Pulmonary artery endothelial cell (primary cell): ENCODE measurements at places on chromosomes 4 and X.

DNA sequence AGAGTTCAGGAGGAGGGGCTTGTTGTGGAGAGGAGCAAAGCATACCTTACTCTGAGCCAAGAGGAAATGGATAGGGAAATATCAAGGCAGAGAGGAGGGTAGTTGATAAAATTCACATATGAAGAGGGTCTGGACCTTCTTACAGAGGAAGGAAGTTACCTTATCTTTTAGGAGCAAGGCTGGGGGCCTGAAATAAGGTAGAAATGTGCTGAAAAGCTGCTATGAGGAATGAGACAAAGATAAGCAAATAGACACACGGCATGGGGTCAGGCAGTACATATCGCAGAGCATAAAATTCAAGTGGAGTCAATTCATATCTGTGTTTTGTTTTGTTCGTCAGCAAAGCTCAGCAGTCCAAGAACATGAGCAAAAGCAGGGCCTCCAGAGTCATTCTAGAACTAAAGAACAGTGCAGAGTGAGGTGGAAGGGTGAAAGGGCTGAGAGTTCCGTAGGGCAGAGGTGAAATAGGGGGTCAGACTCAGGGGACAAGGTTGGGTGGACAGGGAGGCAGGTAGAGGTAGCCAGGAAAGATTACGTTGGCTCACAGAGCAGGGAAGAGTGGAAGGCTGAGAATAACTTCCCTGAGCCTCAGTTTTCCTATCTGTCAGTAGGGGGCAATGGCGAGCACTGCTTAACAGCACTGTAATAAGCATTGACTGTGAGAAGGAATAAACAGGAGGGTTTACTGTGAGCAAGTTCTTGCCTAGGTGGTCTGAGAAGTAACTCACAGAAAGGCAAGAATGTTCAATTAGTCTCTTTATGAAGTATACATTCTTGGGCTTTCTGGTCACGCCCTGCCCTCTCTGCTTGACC, 9.2 kb downstream of the VSIG4 start:
- no peak for DNase-seq

DNA sequence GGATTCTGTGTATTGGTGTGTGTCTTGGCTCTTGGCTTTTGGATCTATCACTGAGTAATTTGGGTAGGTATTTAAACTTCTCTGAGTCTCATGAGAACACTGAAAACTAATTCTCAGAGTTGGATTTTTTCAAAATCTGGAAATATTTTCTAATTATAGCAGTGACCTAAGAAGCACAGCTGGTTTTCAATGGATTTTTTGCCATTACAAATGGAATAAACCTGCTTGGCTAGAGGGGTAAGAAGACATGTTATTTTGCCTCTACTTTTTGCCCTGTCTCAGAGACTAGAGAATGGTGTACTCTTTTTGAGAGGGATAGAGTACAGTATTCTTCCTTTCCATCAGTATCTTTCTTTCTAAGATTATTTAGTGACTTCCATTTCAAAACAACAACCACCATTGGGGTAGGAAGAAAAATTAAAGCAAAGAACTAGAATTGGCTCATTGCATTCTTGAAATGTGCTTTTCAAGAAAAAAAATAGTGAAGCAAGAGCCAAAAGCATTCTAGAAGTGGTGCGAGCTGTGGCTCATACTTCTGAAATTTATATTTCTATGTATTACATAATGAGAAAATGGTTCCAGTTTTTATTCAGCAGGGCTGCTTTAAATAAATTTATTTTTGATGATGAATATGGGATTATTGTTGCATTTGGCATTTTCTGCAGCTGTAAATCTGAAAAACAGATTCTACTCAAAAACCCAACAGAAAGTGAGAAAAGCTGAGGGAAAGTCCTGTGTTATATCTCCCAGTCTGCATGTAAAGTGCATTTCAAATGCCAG, 850.2 kb upstream of the SLIT2 start:
- no peak for DNase-seq

DNA sequence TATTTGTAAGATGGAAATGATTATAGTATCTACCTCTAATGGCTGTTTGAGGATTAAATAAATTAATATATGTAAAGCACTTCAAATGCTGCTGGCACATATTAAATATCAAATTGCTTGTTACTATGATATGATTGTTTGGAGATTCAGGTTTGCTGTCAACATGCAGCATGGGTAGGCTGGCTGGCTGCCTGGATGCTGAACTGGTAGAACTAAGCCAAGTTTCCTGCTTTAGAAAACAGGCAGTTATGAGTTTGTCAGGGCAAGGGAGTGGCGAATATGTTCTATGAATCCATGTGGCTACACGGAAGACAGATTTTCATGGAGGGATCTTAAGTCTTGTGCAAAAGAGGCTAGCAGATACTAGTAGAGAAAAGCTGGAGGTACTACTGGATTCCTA, 239.6 kb downstream of the GBA3 start:
- no peak for DNase-seq

DNA sequence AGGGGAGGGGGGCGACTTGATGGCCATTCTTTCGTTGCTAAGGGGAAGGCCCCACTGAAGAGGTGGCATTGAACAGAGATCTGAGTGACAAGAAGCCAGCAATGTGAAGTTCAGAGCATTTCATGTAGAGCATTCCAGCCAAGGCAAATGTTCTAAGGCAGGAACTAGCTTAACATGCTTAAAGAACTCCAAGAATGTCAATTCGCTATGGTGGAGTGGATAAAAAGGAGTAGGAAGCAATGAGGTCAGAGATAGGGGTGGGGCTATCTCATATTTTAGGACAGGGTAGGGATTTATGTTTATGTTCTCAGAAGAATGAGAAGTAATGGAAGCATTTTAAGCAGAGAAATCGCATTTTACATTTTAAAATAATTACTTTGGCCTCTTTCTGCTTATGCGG, 130.9 kb downstream of the TTC29 start:
- no peak for DNase-seq

DNA sequence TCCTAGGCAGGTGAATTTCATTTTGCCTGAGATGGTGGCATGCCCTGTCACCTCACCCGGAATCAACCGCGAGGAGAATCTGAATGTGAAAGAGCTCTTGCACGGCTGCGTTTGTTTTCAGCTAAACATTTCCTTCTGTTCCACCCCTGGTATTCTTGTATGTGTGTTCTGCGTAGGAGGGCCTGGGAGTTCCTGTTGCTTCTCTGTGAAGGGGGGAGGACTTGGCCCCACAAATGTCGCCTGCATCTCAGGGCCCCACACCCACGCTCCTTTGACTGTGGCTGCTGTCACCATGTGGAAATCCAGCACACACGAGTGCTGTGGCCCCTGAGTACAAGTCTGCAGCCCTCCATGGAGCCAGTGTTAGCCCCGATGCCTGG, 45.8 kb upstream of the CLCN4 start:
- no peak for DNase-seq

DNA sequence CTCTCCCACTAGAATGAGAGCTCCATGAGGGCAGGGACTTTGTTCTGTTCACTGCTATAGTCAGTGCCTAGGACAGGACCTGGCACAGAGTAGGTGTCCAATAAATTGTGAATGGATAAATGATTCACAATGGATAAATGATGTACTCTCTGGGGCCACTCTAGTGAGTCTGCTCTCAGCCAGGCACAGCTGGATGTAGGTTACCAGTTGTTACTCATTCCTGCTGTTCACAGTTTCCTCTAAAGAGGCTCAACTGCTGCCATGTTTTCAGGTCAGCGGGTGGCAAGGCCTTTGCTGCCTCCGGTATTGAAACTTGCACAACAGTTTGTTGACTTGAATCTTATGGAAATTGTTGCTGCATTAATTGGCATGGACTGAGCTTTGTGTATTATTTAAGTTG, 99.1 kb downstream of the NHSL2 start:
- no peak for DNase-seq

DNA sequence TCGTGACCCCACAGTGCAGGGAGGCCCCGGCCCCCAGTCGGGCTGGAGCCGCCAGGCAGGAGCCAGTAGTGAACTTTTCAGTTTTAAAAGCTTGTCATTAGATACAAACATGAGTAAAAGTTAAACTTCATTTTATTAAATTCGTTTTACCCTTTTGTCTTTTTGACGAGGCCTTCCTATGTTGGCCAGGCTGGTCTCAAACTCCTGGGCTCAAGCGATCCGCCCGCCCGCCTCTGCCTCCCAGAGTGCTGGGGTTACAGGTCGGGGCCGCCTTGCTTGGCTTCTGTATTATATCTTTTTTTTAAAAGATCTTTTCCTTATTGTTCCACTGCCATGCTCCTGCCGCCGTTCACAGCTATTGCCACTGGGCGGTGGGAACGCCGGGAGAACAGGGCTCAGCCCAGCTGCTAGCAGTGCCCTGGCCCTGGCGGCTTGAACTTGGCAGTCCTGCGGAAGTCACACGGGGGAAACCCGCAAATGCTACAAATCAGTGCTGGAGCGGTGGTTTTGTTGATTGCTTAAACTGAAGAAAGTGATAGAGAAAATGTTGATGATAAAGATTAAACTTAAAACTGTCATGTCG, 968 bp upstream of the NELFA start:
- peak; percentile 47 for DNase-seq

- DNase-seq: no peak
Measured at GRCh38 chr4:768995-769394, 56.9 kb downstream of the CPLX1 start.

DNA sequence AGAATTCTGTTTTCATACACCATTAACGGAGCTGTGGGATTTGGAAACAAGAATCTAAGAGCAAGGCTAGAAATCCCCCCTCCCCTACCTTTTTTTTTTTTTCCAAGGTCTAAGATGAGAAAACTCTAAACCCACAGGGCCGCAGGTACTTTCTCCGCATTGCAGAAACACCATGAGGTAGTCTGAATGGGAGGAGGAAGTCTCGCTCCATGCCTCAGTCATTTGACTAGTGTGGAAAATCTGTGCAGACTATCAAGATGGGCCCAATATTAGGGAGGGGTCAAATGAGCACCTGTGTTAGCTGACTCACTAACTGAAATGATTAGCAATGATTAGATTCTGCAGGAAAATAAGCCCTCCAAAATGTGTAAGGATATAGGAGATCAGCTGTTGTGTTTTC, 40.9 kb upstream of the MAP3K15 start:
- DNase-seq: no peak

DNA sequence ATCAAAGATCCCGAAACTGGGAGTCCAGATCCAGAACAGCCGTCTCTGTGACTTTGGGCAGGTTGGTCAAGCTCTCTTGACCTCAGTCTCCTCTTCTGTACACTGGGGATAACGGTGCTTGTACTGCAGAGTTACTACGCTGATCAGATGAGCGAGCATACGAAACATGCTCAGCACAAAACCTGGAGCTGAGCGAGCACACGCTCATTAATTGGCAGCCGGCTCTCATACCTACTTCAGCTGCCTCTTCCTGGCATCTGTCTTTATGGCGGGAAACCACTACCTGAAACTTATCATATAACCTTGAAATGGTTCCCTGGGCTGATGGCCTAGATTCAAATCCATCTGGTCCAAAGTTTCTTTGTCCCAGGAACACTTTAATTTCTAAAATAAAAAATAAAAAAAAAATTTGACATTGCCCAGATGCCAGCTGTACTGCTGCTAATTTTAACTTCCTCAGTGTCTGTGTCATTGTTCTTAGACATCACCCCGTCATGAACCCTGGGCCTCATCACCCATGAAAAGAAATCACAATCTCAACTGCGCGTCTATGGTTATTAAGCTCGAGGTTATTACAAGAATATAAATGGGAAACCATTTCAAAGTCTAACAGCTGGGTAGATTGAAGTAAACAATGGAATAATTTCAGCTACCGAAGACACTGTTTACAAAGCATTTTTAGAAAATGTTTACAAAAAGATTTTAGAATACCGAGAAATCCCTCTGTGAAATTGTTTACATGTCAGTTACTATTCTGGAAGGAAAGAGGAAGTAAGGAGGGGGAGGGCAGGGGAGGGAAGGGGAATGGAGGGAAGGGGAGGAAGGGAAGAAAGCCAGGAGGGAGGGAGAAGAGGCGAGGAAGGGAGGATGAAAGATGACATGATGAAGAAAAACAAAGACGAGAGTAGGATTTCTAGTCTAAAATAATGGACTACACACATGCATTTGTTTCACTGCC, 49.0 kb downstream of the CRMP1 start:
- no peak for DNase-seq

DNA sequence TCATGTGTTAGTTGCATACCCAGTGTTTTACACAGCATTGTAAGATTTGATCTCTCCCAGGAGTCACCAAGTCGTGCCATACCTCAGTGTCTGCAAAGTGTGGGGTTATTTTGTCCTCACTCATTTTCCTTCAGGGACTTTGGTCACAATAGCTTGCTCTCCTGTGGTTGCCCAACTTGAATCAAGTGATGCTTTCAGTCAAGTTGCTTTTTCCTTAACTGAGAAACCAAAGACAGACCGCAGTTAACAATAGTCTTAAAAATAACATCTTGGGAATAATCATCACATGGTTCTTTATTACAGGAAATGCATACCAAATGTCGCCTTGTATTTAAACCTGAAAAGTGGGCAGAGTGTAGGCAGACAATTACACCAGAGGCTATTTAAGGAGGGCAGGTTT, 44.5 kb upstream of the NDP start:
- no peak for DNase-seq

DNA sequence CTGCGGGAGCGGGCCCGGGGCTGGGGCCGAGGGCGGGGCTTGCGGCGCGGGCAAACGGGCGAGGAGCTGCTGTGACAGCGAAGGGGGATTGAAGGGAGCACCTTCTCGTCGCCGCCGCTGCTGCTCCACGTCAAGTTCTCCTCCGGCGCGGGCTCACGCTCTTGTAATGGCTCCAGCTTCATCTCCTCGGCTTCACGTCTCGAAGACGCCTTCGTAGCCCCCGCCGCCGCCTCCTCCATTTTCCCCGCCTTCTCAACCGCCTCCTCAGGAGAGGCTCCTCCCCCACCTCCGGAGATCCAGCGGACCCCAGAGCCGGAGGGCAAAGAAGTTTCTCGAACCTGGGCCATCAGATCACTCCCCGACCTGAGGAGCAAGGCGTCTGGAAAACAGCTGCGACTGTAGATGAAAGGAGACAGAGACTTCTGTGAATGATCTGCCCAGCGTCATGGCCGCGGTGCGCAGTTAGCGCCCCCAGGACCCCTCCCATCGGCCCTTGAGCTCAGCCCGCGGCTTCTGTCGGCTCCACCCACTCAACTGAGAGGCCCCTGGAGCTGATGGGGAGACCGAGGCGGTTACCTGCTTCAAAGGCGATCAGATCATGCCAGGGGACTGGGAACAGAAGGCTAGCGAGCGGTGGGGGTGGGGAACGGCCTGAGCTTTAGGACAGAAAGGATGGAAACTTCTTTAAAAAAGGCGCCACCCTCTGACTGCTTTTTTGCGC, 895 bp downstream of the USP51 start:
- DNase-seq: no peak

DNA sequence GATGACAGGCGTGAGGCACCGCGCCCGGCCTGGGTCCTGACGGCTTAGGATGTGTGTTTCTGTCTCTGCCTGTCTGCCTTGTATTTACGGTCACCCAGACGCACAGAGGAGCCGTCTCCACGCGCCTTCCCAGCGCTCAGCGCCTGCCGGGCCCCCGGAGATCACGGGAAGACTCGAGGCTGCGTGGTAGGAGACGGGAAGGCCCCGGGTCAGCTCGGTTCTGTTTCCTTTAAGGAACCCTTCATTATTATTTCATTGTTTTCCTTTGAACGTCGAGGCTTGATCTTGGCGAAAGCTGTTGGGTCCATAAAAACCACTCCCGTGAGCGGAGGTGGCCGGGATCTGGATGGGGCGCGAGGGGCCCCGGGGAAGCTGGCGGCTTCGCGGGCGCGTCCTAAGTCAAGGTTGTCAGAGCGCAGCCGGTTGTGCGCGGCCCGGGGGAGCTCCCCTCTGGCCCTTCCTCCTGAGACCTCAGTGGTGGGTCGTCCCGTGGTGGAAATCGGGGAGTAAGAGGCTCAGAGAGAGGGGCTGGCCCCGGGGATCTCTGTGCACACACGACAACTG, 1.3 kb downstream of the SHOX start:
- no peak for DNase-seq

GRCh38 chr4:169668069-169668721, 47.8 kb downstream of the CLCN3 start:
- no peak for DNase-seq
